Esophagus (tissue), 2 donors: ENCODE measurements at places on chromosomes 11 and 22. TPM values are rescaled to one million over a fixed set of nuclear protein-coding genes. Genes with fewer than 3 reads are reported as not detected.

The SYCE3 gene
- polyA plus RNA-seq: not detected

The MB gene
- polyA plus RNA-seq: 5.1 TPM

The ESAM gene
- polyA plus RNA-seq: 16.8 TPM

The TRIM49 gene
- polyA plus RNA-seq: not detected

The CSNK2A3 gene
- 0.14 TPM for polyA plus RNA-seq

The NOX4 gene
- 0.20 TPM for polyA plus RNA-seq

The PC gene
- 18.0 TPM for polyA plus RNA-seq

The NTM gene
- 1.1 TPM for polyA plus RNA-seq

The ELFN2 gene
- 0.01 TPM for polyA plus RNA-seq

The SAA2 gene
- 2.4 TPM for polyA plus RNA-seq

The CHRDL2 gene
- polyA plus RNA-seq: 1.4 TPM

The FGF19 gene
- polyA plus RNA-seq: not detected

The TRIM34 gene
- 2.5 TPM for polyA plus RNA-seq

The SLC1A2 gene
- polyA plus RNA-seq: 0.11 TPM
